OCI-M1 (cell line): ENCODE measurements at places on chromosomes 4 and X.

DNA sequence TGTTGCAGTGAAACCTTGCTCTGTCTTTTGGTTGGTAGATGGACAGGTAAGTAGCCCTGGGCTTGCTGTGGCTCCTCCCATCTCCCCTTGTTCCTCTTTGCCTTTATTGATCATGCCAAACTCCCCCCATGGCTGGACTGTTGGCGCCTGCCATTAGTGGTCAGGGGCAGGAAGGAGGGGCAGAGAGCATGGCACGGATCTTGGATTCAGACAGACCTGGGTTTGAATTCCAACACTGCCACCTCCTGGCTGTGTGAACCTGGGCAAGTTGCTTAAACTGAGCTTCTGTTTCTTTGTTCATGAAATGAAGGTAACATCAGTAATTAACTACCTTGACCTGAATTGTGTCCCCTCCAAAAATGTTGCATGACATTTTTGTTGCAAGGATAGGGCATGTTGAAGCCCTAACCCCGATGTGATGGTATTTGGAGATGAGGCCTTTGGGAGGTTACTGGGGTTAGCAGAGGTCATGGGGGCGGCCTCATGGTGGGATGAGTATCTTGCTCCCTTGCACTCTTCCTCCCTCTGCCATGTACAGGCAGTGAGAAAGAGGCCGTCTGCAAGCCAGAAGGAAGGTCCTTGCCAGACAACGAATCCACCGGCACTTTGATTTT is 6.0 kb downstream of the SLC2A9 start:
- peak; percentile 76 for DNase-seq

DNA sequence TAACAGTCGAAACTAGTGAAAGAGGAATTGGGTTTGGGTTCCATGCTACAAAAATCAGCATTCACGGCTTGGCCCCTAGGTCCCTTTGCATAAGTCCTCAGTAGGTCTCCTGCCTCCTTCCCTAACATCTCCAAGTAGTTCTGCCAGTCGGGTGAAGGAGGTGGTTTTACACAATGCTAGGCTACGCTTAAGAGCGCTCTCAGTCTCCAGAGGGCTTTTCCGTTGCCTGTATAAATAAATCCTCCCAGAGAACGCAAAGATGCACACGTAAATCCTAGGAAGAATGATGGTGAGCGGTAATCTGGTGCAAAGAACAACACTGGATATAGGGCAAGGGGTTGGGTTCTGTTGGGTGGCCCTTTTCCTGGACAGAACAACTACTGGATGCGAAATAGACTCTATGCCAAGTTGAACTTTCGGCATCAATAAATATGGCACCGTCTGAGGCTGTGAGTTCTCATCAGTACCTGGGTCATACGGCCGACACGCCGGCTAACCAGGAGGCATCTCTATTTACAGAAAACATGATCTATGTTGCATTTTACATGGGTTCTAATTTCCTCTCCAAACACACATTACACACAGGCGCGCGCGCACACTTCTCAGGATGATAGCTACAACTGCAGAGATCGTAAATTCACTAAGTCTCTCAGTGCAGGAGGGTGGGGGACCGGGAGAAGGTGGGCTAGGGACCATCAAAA is 1.3 kb downstream of the CAMK2D start:
- DNase-seq, result peak; percentile 25

DNA sequence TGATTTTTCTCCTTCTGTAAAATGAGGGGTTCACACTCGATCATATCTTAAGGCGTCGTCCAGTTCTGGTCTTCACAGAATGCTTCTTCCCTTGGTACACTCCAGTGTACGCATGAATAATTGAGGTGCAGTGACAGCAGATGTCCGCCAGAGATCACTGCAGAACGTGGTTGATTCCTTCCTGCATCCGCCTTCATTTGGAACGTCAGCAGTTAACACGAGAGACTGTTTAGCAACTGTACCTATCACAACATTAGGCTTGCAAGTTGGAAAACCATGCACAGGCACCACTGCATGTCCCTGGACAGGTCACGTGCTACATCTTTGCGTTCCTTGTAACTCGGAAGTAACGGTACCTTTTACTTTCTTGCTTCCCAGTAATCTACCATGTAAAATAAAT is 66.0 kb upstream of the GEMIN8 start:
- DNase-seq, result no peak

DNA sequence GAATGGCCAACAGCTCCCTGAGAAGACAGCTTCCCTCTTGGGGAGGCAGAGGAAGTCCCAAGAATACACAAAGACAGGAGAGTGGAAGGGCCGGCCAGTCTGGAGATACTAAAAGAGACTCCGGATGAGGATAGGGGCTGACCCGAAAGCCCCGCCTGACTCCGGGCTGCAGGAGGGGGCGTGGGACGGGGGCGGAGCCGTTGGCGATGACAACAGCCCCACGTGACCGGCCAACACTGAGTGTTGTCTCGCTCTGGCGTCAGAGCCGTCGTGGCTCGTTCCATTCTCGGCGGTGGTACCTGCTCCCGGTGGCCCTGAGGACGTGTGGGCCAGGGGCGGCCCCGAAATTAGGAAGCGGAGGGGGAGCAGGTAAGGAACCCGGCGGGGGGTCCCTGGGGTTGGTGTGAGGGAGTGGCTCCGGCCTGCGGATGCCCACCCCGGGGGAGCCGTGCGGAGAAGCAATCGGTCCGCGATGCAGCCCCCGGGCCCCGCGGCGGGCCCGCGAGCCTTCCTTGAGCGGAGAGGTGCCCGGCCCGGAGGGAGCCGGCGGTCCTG is at the start of gene BEX4:
BEX4 (plus strand) TSS at position 239 of the 555 bp plus-strand sequence. CDS start 1,046 bp downstream, outside the sequence.
- peak; percentile 92 for DNase-seq

DNA sequence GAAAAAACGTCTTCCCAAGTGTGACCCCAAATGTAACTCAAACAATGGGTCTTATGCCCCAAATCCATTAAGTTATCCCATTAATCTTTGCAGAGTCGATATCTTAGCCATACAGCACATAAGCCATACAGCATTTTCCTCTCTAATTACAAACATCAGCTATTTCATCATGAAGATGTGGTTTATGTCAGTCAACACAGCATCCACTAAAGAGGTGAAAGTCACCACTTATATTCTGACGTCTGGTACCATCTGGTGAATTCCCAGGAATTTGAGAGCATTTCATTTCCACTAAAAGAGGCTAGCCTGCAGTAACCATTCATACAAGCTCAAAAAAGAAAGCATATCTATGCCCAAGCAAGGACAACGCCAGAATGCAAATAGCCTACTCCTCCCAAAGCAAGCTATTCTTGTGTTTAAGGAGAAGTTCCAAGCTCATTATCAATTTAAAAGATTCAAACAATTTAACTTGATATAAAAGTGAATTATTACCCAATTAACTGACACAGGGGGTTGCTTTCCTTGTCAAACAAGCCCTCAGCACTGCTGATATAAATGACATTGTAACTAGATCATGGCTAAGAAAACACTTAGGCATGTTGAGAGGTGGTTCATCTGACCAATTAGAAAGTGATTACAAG is 203.3 kb downstream of the ANTXR2 start:
- DNase-seq, result no peak

GRCh38 chr4:7426525-7427171 is 8.1 kb downstream of the PSAPL1 start:
- DNase-seq, result no peak

DNA sequence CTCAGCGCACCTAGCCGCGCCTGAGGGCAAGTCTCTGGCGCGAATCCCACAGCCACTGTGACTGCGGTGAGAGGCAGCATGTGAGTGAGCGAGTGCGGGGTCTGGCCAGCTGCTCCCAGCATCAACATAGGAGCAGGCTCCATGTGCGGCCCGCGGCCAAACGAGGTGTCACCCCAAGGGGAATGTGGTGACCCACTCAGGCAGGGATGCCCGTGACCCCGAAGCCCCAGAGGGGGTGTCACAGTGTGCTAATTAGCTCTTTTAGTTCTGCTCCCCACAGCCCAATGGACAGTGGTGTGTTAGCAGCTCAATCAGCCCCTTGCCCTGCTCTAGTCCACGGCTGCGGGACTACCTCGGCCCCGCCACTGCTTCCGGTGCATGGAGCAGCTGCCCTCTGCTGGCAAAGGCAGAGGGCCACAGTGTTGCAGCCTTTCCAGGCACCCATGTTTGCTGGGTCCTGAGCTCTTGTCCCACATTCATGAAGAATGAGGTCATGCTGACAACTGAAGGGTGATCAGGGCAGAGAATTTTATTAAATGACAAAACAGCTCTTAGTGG is 61.4 kb downstream of the AGA start:
- no peak for DNase-seq

DNA sequence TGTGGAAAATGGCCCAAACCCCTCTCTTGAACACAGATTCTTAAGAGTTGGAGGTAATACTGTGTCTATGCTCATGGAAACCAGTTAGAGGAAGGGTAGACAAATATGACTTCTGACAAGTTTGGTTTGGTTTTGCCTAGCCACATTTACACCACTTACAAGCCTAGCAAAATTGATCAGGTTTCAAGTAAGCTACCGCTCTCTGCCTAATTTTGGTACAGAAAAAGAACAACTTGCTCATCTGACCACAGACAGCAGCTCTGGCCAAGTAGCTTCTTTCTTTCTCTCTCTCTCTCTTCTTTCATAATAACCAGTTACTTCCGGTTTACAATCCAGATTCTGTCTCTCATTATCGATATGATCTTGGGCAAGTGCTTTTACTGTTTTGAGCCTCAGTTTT is 260.0 kb downstream of the GLUD2 start:
- peak; percentile 20 for DNase-seq

DNA sequence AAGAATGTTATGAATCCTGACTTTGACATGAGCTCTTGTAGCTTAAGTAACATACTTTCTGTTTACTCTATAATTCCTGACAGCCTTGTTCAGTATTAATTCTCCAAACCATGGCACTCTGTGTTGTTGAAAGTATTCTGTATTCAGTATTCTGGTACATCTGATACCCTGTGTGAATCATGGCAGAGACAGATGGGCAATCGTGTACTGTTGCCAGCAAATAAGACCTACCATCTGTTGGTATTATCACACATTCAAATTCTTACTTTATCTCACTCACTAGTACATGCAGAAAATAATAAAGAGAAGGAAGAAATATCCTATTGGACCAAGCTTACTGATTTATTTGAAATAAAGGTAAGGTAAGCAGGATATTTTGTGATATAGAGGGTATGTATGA is 7.9 kb downstream of the MBTPS2 start:
- no peak for DNase-seq

GRCh38 chr4:8294775-8295174 is 25.2 kb downstream of the HTRA3 start:
- no peak for DNase-seq

DNA sequence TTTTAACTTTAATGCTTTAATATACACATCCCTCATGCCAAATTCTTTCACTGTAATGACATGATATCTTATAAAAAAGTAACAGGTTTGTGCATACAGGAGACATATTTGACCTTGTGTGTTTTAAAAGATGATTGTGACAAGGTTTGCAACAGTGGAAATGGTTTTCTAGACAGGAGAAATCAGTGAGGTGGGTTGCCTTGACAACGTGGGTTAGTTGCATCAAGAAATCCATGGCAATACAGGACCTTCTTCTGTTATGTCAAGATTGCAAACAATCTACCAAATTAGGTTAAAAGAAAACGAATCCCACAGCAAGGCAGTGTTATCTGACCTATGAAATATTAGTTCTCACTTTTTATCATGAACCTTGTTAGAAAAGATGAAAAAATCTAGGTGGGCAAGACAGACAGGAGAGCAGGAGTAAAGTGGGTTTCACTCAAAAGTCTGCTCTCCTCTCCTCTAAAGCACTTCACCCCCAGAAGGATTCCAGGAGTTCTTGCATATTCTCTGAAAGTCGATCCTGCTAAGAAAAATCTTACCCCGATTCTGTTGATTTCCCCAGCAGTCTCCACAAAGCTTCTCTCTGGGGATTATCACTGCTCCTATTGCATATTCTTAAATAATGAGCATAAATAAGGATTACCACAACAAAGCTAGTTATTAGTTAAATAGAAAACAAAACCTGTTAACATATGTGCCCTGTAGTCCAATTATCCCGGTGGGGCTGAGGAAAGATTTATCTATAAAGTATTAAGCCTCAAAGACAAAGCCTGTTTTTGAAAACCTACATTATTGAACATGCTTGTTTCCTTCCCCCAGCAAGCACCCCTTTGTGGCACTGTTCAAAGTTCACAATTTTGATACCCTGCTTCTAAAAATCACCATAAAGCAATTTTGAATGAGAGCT is 71.0 kb downstream of the TMA16 start:
- no peak for DNase-seq

DNA sequence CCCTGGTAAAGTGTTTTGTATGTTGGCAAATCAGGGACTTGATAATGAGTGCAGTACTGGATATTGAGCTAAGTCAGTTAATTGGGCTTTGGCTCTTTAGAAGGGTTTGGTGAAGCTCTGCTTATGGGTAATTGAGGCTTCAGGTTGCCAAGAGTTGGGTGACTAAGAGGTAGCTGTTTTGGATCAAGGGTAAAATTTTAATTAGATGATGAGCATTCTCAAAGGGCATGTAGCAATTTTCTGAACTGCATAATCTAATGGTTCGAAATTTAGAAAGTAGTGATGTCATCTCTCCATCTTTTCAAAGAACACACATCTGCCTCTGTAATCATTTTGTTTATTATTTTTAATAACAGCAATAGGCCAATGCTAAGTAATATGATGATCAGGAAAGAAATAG is 5.5 kb upstream of the TRIM2 start:
- DNase-seq, result no peak

GRCh38 chr4:72484981-72485380 is 84.0 kb downstream of the ADAMTS3 start:
- no peak for DNase-seq

DNA sequence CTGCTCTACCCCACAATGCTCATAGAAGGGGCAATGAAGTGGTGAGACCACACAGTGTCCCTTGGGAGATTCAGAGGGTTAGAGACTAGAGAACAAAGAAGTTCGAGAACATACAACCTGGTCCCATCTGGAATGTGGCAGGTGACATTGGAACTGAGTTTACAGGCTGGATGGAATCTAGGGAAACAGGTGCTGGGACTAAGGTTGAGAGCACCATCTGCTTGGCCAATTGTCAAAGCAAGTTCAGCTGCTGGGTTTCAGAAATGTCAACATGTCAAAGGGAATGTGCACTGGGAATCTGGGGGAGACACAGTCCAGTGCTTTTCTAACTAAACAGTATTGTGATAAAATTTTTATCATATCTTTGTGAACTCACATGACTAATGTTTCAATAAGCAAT is 15.9 kb upstream of the FAM13A start:
- no peak for DNase-seq

- DNase-seq, result peak; percentile 22
These were observed 1150.6 kb downstream of the FAT4 start for GRCh38 chr4:126465341-126465740.

GRCh38 chr4:172489861-172490260 is 676.7 kb downstream of the GALNTL6 start:
- no peak for DNase-seq

GRCh38 chrX:110669572-110669971 is 126.0 kb downstream of the CHRDL1 start:
- no peak for DNase-seq

DNA sequence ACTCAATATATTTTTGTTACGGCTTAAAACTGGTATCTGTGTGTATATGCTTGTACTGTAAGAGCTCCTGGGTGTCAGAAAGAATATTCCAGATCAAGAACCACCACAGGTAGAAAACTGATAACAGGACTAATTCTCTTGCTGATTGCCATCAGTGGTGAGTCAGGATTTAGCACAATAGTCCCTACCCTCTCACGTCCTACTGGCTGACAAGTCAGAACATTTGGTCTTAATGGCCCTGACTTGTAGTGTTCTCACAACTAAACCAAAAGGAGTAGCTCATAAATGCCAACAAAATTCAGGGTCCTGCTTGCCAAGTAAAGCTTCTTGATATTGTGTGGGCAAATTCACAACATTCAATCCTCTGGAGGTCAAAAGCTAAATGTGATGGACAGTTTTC is 105.2 kb upstream of the MAB21L2 start:
- no peak for DNase-seq
